Stimulated activated CD4-positive, alpha-beta T cell treated with anti-CD3 and anti-CD28 coated beads, Interleukin-1b, Interleukin-23, amount 100 ng/mL, for 48 hours (primary cell): ENCODE measurements at places on chromosomes 2 and 18.

DNA sequence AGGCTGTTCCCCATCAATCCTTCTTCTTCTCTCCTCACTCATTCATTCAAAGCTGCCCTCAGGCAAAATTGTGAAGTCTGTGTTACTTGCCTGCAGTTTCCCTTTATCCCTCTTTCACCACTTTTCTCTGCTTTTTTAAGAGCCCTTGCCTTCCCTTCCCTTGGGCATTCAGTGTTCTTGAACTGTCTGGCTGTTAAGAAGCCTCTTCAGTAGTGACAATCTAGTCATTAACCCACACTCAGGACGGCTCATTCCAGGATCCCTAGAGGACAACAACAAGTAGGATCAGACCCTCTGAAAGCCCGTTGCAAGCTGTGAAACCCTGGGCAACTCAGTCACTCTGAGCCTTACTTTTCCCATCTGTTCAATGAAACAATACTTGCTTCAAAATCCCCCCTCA is 615.7 kb downstream of the EPHA4 start:
- DNase-seq: no peak

DNA sequence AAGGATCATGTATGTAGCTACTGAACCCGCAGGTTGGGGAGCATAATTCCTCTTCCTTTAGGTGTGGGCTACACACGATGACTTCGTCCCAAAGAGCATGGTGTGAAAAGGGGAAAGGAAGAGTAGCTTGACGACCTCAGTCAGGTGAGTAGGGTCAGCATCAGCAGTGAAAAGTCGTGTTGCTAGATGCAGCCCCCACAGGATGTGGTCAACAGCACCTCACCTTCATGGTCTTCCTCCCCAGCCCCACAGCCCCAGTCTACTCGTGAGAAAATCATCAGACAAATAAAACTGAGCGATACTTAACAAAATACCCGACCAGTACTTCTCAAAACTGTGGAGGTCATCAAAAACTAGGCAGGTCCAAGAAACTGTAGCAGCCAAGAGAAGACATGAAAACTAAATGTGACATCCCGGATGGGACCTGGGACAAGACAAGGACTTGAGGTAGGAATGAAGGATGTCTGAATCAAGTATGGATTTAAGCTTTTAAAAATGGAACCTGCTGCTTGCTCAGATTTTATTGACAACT is 77.5 kb upstream of the NFATC1 start:
- DNase-seq: no peak

DNA sequence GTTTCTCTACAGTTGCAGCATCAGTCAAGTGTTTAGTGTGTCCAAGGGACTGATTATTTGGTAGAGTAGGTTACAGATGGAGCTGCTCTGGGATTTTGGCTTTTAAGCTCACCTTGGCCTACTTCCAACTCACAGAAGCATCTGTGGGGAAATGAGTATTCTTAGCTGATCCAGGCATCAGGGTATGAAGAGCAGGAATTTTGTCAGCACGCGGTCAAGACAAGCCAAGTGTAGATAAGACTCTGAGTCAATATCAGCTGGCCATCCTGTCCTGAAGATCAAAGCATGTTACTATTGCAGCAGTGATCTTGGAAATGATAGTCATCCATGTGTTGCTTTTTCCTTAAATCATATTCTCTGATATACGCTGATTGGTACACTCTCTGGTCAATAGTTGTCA is 24.4 kb downstream of the SERPINB4 start:
- no peak for DNase-seq

- DNase-seq: no peak
These were observed 26.2 kb downstream of the MGAT4A start for GRCh38 chr2:98704499-98705332.

GRCh38 chr18:9079818-9080528 is 22.5 kb upstream of the NDUFV2 start:
- no peak for DNase-seq

DNA sequence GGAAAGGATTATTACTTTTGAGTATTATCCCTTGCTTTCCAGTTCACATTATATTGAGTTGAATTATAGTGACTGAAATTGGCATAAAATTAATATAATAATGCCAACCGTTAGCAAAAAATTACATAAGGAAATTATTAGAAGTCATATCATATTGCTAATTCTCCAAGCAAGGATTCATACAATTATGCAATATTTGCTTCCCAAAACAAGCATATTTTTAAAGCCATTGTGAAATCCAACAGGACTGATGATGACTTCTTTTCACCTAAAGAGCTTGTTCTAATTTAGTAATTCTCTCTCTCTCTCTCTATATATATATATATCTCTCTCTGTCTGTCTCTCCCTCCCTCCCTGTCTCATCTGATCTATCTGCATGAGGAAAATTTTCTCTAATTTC is 283.5 kb downstream of the DSEL start:
- no peak for DNase-seq

DNA sequence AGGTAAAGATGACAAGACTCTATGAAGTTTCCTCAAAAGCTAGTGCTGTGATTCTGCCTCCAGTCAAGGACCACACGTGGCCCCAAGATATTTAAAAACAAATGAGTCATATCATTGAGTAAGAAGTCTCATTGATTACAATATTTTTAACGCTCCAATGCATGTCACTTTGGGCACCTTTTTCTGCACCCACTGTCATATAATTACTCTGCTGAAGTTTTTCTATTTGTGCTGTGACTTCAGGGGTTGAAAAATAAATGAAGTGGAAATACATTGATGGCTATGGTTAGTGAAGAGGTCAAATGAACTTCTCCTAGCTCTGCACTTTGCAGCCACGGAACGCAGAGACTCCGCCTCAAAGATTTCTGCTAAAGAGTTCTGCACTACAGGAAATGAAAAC is 344.3 kb upstream of the KYNU start:
- no peak for DNase-seq

- DNase-seq: no peak
These were observed 385.7 kb downstream of the MBD2 start for GRCh38 chr18:53838746-53839145.

- no peak for DNase-seq
These were observed 18.1 kb upstream of the HDAC4 start for GRCh38 chr2:239418918-239419317.

- no peak for DNase-seq
These were observed 11.4 kb upstream of the ARID5A start for GRCh38 chr2:96525211-96525507.

- no peak for DNase-seq
These were observed 682.4 kb downstream of the RNF144A start for GRCh38 chr2:7599462-7600258.

DNA sequence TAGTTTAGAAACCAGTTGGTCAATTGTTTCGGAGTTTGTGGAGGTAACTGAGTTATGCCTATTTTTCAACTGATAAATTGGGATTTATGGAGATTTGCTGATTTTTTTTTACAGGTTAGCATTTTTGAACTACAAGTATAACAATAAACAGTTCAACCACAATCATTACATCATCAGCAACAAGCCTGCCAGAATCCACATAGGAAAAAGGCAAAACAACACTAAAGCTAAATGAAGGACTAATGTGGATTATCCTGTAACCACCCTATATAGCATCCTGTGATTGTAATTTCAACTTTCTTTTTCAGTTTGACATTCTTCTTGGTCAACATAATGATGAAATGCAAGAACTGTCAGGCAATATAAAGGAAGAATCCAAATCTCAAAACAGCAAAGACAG is 76.5 kb downstream of the CCDC102B start:
- no peak for DNase-seq

DNA sequence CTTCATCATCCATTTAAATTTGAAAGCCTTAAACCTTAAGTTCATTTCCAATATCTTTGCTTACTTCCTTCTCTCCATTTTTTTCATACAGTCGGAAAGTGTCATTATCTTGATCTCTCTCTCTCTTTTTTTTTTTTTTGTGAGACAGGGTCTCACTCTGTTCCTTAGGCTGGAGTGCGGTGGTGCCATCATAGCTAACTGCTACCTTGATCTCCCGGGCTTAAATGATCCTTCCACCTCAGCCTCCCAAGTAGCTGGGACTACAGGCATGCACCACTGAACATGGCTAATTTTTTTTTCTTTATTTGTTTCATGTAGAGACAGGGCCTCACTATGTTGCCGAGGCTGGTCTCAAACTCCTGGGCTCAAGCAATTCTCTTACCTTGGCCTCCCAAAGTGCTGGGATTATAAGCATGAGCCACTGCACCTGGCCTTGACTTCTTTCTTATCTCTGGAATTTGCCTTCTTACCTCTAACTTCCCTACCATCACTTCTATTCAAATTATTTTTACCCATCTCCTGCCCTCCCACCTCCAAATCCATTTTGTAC is 222.2 kb downstream of the MYCN start:
- DNase-seq: no peak

DNA sequence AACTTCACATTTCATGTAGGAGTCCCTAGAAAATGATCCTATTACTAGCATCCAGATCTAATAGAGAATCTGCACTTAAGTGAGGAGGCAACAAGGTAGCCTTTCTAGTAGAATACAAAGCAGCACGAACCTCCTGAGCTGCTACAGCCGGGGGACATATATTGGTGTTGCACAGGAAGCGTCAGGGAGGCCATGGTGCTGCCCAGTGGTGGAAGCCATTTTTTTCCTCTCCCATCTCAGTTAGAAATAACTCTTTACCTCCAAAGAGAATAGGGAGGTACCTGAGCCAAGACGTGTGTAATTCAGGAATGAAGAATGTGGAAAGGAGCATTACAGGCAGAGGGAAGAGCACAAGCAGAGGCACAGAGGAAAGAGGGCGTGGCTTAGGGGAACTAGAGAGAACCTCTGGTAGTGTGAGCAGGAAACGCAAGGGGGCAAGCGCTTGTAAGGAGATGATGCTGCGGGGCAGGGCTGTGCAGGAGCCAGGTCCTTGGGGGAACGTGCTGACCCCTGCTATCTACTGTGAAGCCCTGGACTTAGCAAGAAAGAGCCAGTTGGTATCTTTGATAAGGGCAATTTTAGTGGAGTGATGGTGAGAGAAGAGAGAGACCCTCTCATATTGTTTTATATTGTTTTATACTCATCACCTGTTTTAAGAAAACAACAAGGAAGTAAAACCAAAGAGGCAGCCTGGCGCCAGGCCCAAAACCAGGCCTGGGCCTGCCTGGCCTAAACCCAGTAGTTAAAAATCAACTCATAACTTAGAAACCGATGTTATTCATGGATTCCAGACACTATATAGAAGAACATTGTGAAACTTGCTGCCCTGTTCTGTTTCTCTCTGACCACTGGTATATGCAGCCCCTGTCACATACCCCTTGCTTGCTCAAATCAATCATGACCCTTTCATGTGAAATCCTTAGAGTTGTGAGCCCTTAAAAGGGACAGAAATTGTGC is 50.0 kb upstream of the TTC39C start:
- peak; percentile 57 for DNase-seq

DNA sequence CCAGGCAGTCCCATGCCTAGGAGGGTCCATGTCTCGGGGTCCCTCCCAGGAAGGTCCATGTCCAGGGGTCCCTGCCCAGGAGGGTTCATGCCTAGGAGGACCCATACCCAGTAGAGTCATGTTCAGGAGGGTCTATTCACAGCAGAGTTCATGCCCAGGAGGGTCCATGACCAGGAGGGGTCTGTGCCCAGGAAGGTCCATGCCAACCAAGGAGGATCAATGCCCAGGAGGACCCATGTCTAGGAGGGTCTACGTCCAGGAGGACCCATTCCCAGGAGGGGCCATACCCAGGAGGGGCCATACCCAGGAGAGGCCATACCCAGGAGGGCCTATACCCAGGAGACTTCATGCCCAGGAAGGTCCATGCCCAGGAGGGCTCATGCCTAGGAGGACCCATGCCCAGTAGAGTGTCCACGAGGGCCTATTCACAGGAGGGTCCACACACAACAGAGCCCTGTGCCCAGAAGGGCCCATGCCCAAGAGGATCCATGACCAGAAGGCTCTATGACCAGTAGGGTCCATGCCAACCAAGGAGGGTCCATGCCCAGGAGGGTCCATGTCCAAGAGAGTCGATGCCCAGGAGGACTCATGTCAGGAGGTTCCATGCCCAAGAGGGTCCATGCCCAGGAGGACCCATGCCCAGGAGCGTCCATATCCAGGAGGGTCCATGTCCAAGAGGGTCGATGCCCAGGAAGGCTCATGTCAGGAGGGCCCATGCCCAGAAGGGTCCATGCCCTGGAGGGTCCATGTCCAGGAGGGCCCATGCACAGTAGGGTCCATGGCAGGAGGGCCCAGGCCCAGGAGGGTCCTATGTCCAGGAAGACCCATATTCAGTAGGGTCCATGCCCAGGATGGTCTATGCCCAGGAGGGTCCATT is 10.1 kb downstream of the GPR35 start:
- no peak for DNase-seq

DNA sequence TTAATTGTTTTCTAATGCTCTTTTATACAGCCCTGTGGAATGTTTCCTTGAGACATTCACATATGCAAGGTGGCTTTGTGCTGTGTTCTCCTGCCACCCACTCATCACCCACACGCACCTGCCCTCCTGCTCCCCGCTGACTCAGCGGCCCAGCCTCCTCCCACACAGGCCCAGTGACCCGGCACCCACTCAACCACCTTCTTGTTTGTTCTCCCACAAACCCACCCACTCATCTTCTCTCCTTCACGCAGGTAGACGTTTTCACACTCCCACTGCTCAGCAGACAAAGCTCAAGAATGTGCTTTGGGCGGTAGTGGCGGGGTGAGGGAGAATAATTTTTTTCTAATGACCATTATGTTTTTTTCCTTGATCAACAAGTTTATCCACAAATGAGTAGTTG is 28.6 kb upstream of the NEMP2 start:
- DNase-seq: peak; percentile 28

DNA sequence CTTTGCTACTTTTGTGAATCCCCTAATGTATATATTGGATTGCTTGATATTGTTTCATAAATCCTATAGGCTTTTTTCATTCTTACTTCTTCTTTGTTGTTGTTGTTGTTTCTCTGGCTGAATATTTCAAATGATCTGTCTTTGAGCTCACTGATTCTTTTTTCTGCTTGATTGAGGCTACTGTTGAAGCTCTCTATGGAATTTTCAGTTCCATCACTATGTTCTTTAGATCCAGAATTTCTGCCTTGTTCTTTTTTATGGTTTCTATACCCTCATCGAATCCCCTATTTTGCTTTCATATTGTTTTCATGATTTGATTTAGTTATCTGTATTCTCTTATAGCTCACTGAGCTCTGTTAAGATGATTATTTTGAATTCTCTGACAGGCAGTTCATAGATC is 24.6 kb upstream of the RASGRP3 start:
- DNase-seq: no peak

DNA sequence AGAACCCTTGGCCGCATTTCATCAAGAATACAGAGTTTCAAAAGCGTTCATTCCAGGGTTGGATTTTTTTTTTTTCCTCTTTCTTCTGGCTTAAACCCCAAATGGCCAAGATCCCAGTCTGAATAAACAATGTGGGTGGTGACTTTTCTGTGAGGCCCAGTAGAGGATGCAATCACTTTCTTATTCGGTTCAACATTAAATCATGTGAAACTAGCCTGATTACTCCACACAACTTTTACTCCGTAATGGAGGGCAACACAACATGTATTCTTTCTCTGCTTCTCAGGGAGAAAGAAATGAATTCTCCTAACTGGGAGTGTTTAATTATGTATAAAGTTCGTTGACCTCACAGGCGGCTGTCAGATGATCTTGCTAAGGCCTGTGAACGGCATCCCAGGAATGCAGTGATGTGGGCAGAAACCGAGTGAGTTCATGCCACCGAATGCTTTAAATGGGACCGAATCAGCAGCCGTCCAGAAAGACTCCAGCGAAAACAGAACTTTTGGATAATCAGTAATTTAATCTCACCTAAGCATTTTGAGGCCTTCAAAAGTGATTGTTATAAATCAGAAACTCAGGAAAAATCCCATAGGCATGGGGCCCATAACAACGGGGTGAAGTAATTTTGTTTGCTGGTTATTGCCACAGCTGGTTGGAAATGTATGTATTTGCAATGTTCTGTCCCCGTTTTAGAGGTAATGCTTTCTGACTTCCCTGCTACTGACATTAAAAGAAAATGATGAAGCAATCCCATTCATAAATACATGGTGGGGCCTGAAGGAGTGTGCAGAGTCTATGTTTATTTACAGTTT is 81.5 kb downstream of the BCL2 start:
- DNase-seq: no peak
